ENCODE measurements at places on chromosomes 3 and 15. TPM values are rescaled to one million over a fixed set of nuclear protein-coding genes. Genes with fewer than 3 reads are reported as not detected.

DNA sequence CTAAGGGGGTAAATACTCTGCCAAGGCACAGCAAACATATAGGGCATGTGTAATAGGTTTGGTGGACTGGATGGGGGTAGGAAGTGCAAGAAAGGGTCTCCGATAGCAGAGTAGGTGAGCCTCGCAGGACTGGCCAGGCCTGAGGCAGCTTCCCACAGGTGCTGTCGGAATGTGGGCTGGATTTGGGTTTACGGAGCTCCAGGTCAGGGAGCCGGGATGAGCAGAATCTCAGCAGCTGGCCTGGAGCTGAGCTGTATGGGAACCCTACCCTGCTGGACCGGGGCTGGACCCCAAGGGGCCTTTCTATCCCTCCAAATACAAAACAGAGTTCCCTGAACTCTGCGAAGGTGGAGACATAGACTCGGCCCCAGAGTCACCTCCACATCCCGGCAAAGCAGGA, 15.0 kb downstream of the KLF15 start:
- no peak overlapping the region for H3K4me3 ChIP-seq
- peaks cover 58% of the 10 kb centered on the region for H3K4me1 ChIP-seq
- no peak for DNase-seq

DNA sequence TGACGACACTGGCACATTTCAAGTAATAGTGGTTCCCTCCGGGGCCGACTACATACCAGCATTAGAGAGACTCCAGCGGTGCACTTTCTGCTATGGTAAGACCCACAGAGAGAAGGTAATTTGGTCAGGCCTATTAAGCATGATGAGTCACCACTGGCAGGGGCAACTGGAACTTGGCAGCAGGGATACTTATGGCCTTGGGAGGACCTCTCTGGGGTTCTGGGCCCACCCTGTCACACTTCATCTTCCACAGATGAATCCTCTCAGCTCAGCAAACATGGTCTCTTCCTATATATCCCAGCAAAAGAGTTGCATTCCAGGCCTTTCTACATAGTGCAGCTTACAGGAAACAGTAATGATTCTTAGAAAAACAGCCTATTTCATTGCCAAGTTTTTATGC, 88.0 kb downstream of the PIK3R4 start:
- H3K4me1 ChIP-seq = peaks cover 28% of the 10 kb centered on the region
- H3K4me3 ChIP-seq = no peak overlapping the region
- no peak for DNase-seq
- H3K36me3 ChIP-seq = peaks cover 11% of the 10 kb centered on the region

FGF12 gene
- total RNA-seq = 325 TPM

CYP1A1 gene
- 0.41 TPM for total RNA-seq

DNA sequence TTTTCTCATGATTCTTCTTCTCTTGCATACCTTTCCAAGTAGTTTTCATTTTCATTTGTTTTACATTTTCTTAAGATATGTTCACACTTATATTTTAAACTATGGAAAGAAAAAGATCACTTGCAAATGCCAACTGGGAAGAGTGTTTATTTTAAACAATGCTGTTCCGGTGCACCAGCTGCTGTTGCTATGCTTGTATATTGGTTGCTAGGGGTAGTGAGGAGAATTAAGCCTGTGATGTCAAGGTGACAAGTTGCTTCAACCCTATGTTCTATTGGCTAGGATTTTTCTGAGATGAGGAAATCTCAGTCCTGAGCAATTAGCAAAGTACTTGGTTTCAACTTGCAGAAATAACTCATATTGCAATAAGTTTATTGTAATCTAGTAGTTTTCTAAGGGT, 500.1 kb downstream of the MFSD1 start:
- H3K27ac ChIP-seq = no peak overlapping the region
- H3K27me3 ChIP-seq = no peaks in the 10 kb centered on the region
- no peaks in the 10 kb centered on the region for H3K36me3 ChIP-seq
- H3K4me3 ChIP-seq = no peak overlapping the region
- no peaks in the 10 kb centered on the region for H3K4me1 ChIP-seq
- DNase-seq = no peak

DNA sequence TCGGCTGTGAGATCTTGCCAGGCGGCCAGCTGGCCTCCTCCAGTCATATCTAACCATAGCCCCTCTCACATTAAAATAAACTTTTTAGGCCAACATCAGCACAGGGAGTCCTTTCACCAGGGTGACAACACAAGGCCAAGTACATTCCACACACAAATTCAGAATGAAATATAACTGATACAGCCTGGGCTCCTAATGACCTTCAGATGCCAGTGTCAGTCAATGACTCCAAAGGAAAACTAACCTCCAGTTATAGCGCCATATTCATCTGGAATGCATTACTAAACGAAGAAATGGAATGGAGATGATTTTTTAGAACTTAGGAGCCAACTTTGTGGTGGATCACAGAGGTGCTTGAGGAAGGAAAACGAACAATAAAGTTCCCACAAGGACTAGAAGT, 205.4 kb downstream of the GREM1 start:
- no peaks in the 10 kb centered on the region for H3K36me3 ChIP-seq
- H3K27me3 ChIP-seq = no peaks in the 10 kb centered on the region
- H3K4me3 ChIP-seq = no peak overlapping the region
- DNase-seq = no peak

ZNF662 gene
- total RNA-seq = 2.7 TPM

GRCh38 chr3:188280627-188281026, 126.7 kb downstream of the LPP start:
- H3K27ac ChIP-seq = no peak overlapping the region
- no peaks in the 10 kb centered on the region for H3K27me3 ChIP-seq
- no peak for DNase-seq
- H3K36me3 ChIP-seq = no peaks in the 10 kb centered on the region
- peaks cover 68% of the 10 kb centered on the region for H3K4me1 ChIP-seq

TAGLN3 gene
- total RNA-seq = 0.74 TPM

PPP1R14D gene
- total RNA-seq = not detected

KLHL40 gene
- 0.22 TPM for total RNA-seq

TFG gene
- total RNA-seq = 114 TPM

DNA sequence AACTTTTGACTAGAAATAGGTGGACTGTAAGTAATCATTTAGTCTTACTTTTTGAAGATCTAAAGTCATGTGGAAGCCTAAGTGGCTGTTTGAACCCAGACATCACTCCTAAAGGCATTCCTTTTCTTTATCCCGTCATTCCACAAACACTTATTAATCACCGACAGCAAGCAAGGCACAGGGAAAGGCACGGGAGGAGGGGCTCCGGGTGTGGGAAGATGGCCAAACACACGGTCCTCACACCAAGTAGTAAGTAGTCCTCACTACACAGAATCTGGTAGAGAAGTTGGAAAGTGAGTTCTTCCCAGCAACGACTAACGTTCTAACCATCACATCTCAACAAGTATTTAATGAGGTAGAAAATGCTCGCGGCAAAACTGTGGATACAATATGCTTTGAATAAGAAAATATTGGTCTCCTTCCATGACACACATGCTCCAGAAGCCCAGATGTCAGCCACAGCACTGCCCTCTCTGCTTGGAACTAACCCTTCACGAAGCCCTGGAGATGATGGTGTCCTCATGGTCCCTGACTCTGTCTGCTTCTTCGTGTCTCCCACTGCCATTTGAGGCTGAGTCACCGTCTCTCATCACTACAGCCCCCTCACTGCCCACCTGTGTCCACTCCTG, 202.2 kb downstream of the OPA1 start:
- no peak overlapping the region for H3K4me3 ChIP-seq
- H3K4me1 ChIP-seq = peaks cover 19% of the 10 kb centered on the region
- DNase-seq = no peak

- no peak for DNase-seq
- peaks cover 14% of the 10 kb centered on the region for H3K36me3 ChIP-seq
- peaks cover 31% of the 10 kb centered on the region for H3K4me1 ChIP-seq
- no peak overlapping the region for H3K27ac ChIP-seq
- no peak overlapping the region for H3K4me3 ChIP-seq
Observed at GRCh38 chr3:128335621-128336296, 130.9 kb downstream of the DNAJB8 start.

GRCh38 chr15:34644851-34645250, 61.4 kb upstream of the GOLGA8B start:
- no peak for DNase-seq
- H3K4me3 ChIP-seq = no peak overlapping the region
- H3K27me3 ChIP-seq = peaks cover 12% of the 10 kb centered on the region
- no peaks in the 10 kb centered on the region for H3K4me1 ChIP-seq
- no peak overlapping the region for H3K27ac ChIP-seq

CPNE9 gene
- total RNA-seq = 0.16 TPM

GOLGA8J gene
- 0.41 TPM for total RNA-seq

TRIM42 gene
- total RNA-seq = not detected

- H3K4me3 ChIP-seq = no peak overlapping the region
- no peaks in the 10 kb centered on the region for H3K36me3 ChIP-seq
- no peaks in the 10 kb centered on the region for H3K27me3 ChIP-seq
- no peak for DNase-seq
- no peaks in the 10 kb centered on the region for H3K4me1 ChIP-seq
Observed at GRCh38 chr3:73364517-73364916, 260.2 kb downstream of the PDZRN3 start.

- no peaks in the 10 kb centered on the region for H3K27me3 ChIP-seq
- H3K4me3 ChIP-seq = no peak overlapping the region
- no peak for DNase-seq
- H3K4me1 ChIP-seq = peaks cover 8% of the 10 kb centered on the region
Observed at GRCh38 chr3:150521463-150521862, 24.8 kb downstream of the SERP1 start.

DNA sequence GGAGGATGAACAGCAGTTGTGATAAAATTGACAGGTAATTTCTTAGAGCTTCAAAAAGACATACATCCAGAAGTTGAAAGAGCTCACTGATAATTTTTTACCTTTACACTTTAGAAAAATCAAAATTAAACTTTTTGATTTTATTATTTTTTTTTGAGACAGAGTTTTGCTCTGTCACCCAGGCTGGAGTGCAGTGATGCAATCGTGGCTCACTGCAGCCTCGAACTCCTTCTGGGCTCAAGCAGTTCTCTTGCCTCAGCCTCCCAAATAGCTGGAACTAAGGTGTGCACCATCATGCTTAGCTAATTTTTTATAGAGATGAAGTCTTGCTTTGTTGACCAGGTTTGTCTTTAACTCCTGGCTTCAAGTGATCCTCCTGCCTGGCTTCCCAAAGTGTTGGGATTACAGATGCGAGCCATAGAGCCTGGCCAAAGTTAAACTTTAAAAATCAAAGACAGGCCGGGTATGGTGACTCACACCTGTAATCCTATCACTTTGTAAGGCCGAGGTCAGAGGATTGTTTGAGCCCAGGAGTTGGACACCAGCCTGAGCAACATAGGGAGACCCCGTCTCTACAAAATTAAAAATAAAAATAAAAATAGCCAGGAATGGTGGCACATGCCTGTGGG, 21.7 kb downstream of the PLA2G4F start:
- no peak for DNase-seq
- H3K4me1 ChIP-seq = no peaks in the 10 kb centered on the region
- no peak overlapping the region for H3K4me3 ChIP-seq
- H3K27me3 ChIP-seq = peaks cover 3% of the 10 kb centered on the region
- H3K36me3 ChIP-seq = no peaks in the 10 kb centered on the region

DNA sequence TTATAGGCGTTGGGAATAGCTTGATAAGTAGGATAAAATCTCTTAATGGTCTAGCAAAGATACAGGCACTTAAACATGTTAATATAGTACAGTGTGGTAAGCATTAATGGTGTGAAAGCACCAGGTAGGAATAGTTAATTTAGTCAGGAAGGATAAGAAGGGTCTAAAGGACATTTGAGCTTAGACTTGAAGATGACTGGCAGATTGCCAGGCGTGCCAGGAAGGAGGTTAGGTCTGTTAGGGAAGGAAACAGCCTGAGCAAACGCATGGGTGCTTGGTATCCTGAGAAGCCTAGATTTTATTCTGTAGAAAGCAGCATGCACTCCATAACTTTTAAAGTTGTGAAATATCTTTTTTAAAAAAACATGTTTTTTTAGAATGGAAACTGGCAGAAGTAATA, 17.7 kb downstream of the SEC62 start:
- no peaks in the 10 kb centered on the region for H3K27me3 ChIP-seq
- H3K4me1 ChIP-seq = no peaks in the 10 kb centered on the region
- no peak for DNase-seq
- no peak overlapping the region for H3K4me3 ChIP-seq

DNA sequence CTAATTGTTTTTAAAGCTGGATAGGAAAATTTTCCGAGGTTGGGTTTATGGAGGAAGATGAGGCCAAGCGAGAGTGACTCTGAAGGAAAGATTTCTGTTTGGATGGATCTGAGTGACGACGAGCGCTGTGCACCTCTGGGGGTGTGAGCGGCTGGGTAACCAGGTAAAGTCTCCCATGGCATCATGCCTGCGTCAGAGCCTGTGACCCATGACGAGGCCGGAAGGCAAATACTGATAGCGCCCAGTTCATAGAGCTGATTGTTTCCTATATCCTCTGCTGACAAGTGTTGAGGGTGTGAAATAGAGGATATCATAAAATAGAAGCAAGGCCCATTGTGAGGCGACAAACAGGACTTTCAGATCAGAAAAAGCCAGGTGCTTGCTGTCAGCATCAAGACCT, 33.7 kb upstream of the MAGEF1 start:
- H3K4me3 ChIP-seq = no peak overlapping the region
- no peak for DNase-seq
- H3K27me3 ChIP-seq = peaks cover 71% of the 10 kb centered on the region
- no peak overlapping the region for H3K27ac ChIP-seq
- H3K36me3 ChIP-seq = no peaks in the 10 kb centered on the region
- no peaks in the 10 kb centered on the region for H3K4me1 ChIP-seq

DNA sequence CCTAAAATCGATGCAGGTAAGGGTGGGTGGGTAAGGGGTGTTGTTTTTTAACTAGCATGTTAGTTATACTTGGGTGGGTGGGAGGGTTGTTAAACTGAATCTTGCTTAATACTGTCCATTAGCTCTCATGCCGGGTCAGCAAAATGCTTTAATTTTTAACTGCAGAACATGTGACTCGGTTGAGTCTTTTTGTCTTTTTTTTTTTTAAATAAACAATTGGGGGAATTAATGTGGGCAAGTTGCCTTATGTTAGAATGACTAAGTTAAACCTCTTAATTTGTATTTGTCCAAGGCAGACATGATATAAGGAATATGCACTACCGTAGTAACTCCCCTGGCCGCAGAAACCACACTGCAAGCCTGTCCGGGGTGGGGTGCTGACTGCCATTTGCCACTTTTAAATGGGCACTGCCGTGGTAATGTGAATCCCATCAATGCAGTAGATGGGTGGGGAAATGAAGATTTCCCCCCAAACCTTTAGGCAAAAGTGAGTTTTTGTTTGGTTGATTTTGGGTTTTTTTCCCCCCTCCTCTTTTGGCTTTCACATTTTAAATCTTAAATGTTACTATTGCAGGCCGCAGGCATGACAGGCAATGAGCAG, 54.3 kb upstream of the CCR4 start:
- peaks cover 63% of the 10 kb centered on the region for H3K27me3 ChIP-seq
- H3K27ac ChIP-seq = no peak overlapping the region
- H3K4me3 ChIP-seq = no peak overlapping the region
- no peak for DNase-seq
- no peaks in the 10 kb centered on the region for H3K4me1 ChIP-seq

RARB gene
- 15.6 TPM for total RNA-seq

Measured in left ventricle myocardium inferior (tissue), 1 donor.